Foreskin fibroblast (primary cell): ENCODE measurements at places on chromosomes 11 and 22.

- no peak for DNase-seq
Measured at GRCh38 chr22:47872761-47873535, 1110.5 kb downstream of the TBC1D22A start.

DNA sequence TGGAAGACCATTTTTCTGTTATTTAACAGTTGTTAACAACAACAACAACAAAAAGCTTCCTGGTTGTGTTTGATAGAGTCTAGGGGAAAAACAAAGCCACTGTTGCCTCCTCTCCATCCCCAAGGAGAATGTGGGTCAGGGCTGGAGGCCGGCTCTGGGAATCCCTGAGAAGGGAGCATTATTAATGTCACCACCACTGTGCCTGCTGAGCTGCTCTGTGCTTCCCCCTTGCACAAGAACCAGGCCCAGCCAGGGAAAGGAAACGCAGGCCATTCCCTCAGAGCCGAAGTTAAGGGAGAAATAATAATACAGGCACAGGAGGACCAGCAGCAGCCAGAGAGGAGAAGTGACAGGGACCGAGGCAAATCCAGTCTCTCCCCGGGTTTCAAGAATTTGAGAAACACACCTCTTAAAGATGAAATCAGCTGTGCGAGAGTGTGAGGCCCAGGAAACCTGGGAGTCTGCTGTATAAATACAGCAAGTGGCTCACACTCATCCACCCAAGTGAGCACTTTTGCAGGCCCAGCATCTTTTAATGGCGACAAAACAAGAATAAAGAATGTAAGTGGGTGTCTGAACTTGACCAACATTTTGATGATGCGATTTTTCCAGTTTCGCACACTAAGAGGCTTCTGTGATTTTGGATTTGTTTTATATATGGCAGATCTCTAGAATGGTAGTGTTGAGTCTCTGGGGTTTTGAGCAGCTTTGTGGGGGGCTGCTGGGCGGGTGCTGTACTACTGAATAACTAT, 539.2 kb downstream of the NTM start:
- no peak for DNase-seq

- DNase-seq = no peak
Measured at GRCh38 chr11:32786811-32787210, 7.7 kb downstream of the CCDC73 start.

DNA sequence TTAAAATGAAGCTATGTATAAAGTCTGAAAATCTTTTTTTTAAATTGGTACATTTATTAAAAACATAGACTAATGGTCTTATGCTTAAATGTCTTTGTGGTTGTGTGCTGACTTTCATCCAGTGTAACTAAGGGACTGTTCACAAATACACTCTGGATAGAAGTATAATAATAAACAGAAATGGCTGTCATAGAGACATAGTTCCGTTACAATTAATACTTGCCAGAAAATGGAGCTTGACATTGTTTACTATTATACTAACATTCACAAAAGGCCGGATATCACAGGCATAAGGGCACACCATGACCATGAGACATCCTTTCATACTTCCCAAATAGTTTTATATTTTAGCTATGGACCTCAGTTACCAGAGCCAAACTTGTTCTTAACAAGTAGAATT, 161.3 kb downstream of the DDX10 start:
- no peak for DNase-seq

GRCh38 chr22:40210818-40211217, 33.1 kb downstream of the TNRC6B start:
- DNase-seq = no peak
